ENCODE measurements at places on chromosomes 16 and 17.
A peak's percentile ranks its signal among the peaks of the same experiment; 100 is the strongest.

DNA sequence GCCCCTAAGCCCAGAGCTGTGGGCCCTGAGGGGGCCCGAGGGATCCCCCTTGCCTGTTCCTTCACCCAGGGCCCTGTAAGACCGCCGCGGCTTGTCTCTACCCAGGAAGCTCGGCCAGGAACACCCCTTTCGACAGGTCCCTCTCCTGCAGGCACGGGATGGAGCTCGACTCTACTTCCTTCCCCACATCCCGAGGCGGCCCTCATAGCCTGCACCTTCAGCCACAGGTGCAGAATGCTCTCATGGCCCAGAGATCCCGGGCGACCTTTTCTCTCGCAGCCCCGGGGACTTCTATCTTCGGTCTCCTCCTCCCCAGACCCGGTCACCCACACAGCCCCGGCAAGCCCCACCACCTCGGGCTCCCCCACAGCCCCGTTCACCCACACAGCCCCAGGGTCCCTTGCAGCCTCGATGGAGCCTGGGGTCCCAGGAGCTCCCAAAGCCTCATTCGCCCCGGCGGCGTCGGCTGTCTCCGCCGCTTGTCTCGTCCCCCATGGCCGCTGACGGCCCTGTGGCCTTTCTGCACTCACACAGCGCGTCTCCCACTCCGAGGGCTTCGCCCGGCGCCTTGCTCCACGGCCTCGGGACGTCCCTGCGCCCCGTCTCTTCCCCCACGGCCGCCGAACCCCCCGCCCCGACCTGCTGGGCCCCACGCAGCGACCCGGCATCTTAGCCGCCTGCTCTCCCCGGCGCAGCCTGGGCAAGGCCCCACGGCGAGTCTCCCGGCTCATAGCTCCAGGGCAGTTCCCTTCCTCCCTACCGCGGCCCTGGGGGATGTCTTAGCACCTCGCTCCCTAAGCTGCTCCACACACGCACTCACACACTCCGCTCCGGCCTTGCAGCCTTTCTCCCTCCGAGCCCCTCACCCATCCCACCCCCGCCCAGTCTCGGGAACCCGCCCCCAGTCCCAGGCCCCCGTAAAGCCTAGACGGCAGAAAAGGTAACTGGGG lies 650 bp downstream of the KIAA0753 start:
- no peak for DNase-seq

DNA sequence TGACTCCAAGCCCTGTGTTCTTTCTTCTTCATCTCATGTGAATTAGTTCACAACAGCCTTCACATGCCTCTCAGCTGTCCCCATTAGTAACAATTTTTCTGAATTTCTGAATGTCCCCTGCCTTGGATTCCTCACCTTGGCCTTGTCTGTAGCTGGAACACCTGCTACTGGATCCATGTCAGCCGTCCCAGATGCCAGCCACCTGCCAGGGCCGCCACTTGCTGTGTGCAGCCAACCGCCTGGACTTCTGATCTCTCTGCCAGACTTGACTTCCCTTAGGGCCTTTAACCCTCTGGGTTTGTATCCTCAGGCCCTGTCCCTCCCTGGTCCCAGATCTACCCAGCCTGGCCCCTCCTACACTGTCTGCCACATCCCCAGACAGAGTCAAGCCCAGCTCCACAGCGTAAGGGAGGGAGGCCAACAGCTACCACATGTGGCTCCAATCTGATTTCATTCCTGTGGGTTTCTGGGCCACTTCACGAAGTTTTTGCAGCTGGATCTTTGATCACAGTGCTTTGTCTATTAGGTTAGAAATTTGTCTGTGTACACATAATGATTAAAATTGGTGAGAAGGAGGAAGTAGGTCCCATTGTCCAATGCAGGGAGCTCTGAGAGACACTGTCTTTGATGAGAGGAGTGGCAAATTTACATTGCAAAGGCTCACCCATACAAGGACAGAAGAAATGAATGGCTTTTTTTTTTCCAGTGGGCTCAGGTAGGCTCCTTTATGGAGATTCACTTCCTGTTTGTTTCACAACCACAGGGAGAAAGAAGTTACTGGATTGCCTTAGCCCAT lies 15.3 kb downstream of the MPP2 start:
- no peak for DNase-seq

GRCh38 chr17:36540696-36541095 lies 4.0 kb upstream of the GGNBP2 start:
- no peak for DNase-seq

DNA sequence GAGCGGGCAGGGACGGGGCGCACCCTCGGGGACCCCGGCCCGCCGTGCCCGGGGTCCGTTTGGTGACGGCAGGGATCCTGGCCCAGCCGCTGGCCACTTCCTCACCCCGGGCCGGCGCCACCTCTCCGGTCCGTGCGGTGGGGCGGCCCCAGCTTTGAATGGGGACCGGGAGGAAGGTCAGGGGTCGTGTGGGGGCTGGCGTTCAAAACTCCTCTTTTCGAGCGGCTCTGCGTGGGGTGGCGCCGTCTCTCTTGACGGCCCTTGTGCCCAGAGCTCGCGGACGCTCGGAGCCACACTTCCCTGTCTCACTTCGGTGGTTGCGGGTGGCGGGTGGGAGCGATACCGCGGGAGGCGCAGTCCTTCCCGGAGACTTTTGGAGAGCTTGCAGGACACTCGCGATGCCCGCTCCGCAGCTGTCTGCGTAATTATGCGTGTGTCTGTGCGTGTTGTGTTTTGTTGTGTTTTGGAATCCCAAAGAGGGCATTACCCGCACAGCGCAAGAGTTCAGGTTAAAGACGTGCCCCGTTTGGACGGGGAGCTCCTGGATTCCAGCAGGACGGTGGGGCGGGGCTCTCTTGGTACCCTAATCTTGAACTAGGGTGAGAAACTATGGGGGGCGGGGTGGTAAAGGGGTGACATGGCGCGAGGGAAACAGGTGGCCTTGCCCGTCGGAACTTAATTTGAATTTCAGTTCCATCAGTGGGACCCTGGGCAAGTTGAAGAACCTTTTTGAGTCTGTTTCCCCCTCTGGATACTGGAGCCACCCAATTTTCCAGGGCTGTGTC lies 637 bp downstream of the PLCG2 start:
- DNase-seq: no peak

GRCh38 chr16:82900559-82900958 lies 273.8 kb downstream of the CDH13 start:
- no peak for DNase-seq

DNA sequence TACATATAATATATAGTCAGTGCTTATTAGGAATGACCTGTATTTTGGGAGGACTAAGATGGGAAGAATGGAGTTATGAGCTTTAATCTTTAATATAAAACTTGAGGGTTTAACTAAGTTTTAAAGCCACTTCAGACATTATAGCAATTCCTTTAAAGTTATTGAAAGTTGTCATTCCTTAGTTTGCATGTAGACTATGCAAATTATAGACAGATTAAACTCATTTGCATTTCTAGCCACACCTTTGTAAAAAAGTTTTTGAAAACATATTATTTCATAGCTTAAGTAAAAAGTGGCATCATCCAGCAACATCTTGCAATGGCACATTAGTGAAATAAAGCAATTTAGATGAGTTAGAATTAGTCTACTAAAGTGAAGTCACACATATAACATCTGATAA lies 49.8 kb downstream of the C17orf58 start:
- no peak for DNase-seq

DNA sequence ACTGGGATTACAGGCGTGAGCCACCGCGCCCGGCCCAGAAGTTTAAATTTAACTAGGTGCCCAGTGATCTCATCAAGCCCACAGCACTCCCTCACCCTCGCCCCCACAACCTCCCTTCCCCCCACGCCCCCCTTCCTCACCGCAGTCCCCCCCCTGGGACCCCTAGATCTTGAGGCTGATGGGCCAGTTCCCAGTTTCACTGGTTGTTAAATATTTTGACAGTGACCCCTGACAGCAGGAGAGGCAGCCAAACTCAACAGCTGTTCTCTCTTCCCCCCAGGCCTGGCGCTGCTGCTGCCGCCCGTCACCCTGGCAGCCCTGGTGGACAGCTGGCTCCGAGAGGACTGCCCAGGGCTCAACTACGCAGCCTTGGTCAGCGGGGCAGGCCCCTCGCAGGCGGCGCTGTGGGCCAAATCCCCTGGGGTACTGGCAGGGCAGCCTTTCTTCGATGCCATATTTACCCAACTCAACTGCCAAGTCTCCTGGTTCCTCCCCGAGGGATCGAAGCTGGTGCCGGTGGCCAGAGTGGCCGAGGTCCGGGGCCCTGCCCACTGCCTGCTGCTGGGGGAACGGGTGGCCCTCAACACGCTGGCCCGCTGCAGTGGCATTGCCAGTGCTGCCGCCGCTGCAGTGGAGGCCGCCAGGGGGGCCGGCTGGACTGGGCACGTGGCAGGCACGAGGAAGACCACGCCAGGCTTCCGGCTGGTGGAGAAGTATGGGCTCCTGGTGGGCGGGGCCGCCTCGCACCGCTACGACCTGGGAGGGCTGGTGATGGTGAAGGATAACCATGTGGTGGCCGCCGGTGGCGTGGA lies 15.6 kb downstream of the QPRT start:
- DNase-seq: no peak

GRCh38 chr16:14494396-14494966 lies 135.6 kb downstream of the PARN start:
- DNase-seq: no peak

DNA sequence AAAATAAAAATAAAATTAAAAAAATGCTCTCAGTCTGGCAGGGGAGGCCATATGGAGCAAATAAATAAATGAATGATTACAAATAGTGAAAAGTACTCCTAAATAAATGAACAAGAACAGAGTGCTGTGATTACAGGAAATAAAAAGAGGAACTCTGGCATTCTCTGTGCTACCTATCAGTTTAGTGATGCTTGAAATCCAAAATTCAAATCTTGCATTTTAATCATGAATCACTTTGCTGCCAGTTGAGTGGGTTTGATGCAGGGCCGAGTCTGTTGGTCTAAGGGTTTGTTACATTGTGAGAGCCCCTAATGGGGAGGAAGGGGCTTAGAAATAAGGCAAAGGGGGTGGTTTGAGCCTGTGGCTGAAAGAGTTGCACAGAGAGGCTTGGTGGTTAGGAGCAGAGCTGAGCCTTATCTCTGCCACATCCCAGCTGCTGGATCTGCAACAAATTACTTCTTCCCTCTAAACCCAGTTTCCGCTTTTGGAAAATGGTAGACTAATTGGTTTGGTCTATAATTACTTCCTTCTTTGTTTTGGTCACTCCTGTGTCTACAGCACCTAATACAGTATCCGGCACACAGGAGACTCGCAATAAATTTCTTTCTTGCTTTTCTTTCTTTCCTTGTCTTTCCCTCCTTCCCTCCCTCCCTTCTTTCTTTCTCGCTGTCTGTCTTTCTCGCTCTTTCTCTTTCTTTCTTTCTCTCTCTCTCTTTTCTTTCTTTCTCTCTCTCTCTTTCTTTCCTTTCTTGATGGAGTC lies 6.3 kb upstream of the ABCC1 start:
- DNase-seq: no peak

GRCh38 chr17:546456-546855 lies 168.2 kb downstream of the VPS53 start:
- no peak for DNase-seq

DNA sequence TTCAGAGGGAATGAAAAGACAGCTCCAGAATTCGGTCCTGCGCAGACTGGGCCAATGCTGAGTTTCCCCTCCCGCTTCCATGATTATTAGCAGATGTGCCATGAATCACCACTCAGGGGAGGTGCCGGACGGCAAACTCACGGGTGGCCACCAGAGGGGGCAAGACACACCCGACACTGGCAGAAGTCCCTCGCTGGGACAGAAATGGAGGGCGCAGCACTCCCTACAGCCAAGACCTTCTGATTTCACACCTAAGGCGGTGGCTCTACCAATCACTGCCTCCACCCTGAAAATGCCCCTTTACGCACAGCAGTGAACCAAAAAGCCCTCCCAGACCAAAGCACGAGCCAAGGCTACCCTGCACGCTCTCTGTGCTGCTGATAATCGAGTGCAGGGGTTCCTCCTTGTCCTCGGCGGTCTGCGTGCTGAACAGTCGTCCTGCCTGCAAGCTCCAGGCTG lies 26.8 kb downstream of the TRAP1 start:
- peak; percentile 4 for DNase-seq

DNA sequence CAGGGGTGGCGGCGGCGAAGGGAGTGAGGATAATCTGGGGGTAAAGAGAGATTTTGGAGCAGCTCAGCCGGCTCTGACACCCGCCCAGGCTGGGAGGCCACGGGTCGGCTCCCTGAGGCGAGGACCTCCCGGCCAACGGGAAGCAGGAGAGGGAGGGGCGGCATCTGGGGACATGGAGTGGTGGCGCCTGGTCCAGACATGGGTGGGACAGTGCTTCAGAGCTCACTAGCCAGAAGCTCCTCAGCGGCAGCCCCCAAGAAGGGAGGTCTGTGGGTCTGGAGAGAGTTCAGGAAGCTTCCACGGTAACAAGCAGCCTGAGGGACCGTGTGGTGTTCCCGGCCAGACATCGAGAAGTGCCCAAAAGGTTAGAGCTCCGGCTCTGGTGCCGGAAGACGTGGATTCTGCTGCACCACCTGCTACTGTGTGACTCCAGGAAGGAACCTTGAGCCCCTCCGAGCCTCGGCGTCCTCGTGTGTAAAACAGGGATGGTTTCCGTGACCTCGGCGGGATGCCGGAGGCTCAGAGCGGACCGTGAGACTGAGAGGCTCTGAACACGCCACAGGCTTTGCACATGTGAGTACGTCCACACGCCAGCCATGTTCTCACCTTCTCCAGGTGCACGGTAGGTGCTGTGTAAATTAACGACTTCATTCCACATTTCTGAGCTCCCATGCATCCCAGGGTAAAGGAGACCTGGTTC lies 56.9 kb downstream of the TIMM22 start:
- DNase-seq: no peak
